BJ (cell line): ENCODE measurements at places on chromosomes 16 and 17. TPM values are rescaled to one million over a fixed set of nuclear protein-coding genes. Genes with fewer than 3 reads are reported as not detected.
A peak's percentile ranks its signal among the peaks of the same experiment; 100 is the strongest.

GRCh38 chr17:72385475-72385874 lies 264.7 kb downstream of the SOX9 start:
- DNase-seq, result no peak

DNA sequence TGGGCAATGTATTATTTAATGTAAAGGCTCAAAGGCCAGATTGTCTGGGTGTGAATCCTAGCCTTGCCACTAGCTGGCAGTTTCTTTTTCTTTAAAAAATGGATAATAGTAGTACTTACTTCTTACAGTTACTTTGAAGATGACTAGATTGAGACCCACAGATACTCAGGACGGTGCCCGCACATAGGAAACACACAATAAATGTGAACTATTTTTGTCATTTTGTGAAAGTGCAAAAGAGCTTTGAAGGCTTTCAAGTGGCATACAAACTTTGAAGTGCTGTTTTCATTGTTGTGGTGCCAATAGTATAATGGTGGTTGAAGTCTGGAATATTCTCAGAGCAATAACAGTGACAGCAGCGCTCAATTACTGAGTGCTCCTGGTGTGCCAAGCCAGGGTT lies 63.6 kb downstream of the OTOA start:
- DNase-seq, result no peak

DNA sequence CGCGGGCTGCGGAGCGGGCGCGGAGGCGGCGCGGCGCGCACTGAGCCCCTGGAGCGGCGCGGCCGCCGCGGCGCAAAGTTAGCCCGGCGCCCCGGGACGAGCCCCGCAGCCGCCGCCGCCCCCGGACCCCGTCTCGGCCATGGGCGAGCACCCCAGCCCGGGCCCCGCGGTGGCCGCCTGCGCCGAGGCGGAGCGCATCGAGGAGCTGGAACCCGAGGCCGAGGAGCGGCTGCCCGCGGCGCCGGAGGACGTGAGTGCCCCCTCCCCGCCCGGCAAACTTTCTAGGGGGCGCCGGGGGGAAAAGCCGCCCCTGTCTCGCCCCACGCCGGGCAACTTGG lies 388 bp downstream of the RHBDL3 start:
- no peak for DNase-seq

DNA sequence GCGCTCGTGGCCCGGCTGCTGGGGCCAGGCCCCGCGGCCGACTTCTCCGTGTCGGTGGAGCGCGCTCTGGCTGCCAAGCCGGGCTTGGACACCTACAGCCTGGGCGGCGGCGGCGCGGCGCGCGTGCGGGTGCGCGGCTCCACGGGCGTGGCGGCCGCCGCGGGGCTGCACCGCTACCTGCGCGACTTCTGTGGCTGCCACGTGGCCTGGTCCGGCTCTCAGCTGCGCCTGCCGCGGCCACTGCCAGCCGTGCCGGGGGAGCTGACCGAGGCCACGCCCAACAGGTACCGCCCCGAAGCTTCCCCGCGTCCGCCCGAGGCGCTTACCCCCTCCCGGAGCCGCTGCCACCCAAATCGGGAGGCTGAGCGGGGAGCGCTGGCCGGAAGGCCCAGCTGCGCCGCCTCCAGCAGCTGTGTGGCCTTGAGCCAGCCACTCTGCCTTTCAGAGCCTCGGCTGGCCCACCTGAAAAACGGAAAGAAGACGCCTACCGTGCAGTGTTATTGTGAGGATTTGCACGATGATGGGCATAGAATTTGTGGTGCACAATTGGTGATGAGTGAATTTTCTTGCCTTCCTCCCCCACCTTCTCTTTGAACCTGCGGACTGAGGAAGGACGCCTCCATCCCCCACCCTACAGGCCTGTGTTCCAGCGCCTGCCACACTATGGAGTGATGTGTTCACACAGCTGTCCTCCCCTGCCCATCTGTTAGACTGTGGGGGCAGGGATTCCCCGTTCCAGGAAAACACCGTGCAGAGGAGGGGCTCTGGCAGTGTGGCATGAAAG lies 523 bp downstream of the NAGLU start:
- DNase-seq, result no peak

- peak; percentile 2 for DNase-seq
Observed at GRCh38 chr17:34637548-34638525, 58.5 kb downstream of the TMEM132E start.

DNA sequence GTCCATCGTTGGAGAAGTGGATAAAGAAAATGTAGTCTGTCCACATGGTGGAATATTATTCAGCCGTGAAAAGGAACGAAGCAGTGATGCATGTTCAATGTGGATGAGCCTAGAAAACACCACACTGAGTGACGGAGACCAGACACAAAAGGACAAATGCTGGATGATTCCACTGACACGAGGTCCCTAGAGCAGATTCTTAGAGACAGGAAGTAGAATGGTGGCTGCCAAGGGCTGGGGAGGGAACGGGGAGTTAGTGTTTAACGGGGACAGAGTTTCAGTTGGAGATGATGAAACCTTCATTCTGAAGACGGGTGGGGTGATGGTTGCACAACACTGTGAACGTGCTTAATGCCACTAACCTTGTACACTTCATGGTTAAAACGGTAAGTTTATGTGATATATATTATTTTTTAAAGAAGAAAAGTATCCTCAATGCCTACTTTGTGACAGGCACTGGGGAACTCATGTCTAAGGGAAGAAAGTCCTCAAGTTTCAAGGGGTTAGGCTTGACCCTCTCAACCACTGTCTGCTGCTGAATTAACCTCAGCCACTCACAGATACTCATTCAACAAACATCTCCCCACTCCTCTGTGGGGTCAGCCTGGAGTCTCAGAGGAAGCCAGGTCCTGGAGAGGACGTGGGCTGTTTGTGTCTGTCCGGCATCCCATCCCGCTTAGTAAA lies 17.6 kb downstream of the C16orf74 start:
- no peak for DNase-seq

GRCh38 chr17:60170835-60171752 lies 21.3 kb downstream of the CA4 start:
- no peak for DNase-seq

- peak; percentile 22 for DNase-seq
Observed at GRCh38 chr16:72247821-72248253, 75.9 kb upstream of the PMFBP1 start.

DNA sequence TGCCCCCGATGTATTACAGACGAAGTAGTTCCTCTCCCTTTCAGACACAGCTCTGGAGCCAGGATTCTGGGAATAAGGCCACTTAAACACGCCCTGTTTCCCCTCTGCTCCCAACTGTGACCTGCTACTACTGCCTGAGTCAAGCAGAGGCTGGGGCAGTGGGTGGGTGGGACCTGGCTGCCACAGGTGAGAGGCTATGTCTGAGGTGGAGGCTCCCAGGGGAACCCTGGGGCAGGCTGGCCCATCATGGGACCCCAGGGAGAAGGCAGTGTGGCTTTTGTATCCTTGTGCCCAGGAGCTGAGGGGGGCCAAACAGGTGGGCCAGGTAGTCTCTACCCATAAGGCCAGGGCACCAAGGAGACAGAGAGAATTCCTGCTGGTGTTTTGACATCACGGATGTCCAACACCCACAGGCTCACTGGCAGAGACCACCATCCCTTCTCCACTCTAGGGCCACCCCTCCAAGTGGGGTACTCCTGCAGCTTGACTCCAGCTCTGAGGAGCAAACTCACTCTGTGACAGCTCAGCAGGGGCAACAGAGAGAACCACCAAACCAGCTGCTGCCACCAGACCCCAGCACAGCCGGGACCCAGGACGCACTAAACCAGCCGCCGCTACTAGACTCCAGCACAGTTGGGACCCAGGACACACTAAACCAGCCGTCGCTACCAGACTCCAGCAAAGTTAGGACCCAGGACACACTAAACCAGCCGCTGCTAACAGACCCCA lies 105.3 kb upstream of the SMURF2 start:
- DNase-seq, result no peak

CMTM2 gene
- not detected in 2 replicates for polyA plus RNA-seq

CMTM1 gene
- polyA plus RNA-seq, result 2.7 and 3.2 TPM in 2 replicates
